ENCODE measurements at places on chromosomes 1 and 21.

DNA sequence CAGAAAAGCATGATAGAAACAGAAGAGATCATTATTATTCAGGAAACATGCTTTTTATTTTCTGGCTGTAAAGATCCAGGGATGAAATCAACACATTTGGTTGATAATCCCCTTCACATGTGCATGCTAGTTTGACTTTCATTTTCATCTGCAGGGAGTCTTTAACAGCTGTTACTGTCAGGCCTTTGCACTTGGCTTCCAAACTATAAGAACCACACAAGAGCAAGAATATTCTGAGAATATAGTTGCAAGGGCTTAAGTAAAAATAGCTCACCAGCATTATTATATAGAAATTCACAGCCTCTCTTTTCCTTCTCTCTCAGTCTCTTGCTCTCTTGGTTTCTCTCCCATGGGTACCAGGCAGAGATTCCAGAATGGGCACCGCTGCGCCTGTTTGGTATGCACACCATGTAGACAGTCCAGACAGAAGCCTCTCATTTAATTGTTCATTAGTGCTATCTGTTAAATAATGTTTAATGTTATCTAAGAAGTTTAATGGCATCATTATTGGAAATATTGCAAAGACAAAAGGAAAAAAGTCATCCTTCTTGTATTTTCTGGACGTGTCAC is 622.3 kb upstream of the PLXNA2 start:
- ATAC-seq: no peak

DNA sequence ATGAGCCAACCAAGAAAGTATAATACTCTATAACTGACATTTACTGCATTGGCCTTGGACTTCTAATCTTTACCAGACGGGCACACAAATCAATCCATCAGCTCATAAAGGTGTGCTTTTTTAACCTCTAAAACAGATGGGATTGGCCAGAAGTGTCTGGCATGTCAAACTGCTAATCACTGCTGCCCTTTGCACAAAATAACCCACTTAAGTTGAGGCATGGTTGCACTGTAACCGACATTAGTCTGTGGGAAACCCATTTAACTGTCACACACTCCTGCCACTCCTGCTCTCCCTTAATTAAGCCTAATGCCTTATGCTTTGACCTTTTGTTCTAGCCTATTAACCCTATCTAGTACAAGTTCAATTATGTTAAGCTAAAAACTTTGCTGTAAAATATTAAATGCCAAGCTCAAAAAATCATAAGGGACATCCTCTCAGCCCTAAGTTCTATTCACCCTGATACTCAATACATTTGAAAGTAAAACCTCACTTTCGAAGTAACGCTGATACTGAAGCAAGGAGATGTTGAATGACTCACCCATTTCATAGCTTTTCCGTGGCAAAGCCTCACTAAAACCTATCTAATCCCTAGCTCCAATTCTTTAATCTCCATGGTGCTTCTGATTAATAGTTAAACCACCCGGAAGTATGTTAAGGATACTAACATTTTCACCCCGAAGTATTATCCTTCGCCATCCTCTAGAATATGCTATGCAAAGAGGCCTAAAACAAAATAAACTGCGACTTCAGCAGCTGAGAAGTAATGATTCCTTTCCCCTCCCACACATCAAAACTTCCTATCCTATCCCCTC is 12.9 kb downstream of the NRIP1 start:
- ATAC-seq: peak; percentile 63

- ATAC-seq: no peak
Observed at GRCh38 chr1:59427784-59428183, 130.9 kb downstream of the FGGY start.

- no peak for ATAC-seq
Observed at GRCh38 chr1:177922209-177922608, 47.6 kb downstream of the SEC16B start.

DNA sequence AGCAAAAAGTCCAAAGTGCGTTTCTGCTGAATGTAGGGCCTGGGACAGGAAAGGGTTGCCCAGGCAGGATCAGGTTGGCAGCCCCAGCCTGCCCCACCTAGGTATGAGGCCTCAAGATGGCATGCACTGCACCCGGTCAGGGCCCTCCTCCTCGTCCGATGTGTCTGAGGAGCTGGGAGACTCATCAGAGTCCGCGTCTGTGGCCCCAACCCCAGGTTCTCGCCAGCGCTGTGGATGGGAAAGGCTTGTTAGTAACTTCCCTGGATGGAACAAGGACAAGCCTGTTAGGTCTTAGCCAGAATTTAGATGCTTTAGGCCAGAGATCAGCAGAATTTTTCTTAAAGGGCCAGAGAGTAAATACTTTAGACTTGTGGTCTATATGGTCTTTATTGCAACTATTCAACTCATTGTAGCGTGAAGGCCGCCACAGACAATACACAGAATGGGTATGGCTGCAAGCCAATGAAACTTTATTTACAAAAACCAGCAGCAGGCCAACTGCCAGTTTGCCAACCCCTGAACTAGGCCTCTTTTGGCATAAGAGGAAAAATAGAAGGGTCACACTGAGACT is 12.4 kb downstream of the PEA15 start:
- no peak for ATAC-seq

- ATAC-seq: peak; percentile 68
Observed at GRCh38 chr1:118841521-118841920, 146.6 kb downstream of the TBX15 start.

- peak; percentile 93 for ATAC-seq
Observed at GRCh38 chr1:39214998-39215873, 10.7 kb downstream of the MACF1 start.

GRCh38 chr21:45014747-45015468 is 59.5 kb upstream of the ADARB1 start:
- no peak for ATAC-seq

DNA sequence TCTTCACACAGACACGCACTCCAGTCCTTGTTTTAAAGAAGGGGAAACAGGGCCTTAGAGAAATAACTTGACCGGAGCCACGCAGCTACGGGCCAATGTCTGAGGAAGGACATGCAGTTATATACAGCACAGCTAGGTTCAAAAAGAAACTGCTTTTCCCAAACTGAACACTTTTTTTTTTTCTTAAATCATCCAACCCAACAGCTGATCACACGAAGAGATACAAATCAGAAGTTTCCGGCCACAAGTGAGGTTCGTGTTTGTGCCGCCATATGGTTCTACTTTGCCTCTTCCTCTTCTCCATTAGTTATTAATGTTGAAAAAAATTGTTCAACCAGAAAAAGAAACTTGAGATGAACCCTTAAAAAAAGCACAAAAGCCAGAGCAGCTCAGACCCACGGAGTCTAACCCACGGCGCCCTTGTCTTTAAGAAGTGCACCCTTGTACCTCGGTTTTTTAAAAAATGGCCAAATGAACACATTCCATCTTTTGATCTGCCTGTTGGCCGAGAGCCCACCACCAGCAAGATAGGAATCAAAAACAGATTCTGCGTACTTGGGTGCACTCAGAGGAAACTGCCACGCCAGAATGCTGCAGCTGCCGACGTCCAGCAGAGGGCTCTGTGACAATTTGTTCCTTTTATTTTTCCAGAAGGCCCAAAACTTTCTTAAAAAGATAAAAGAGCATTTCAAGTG is 78.9 kb downstream of the SLC66A1 start:
- peak; percentile 89 for ATAC-seq

- ATAC-seq: no peak
Observed at GRCh38 chr1:145784409-145784808, 39.5 kb downstream of the RNF115 start.

GRCh38 chr1:82921759-82922158 is 1077.2 kb downstream of the TTLL7 start:
- ATAC-seq: no peak

- ATAC-seq: no peak
Observed at GRCh38 chr1:66339944-66340343, 194.0 kb upstream of the SGIP1 start.

DNA sequence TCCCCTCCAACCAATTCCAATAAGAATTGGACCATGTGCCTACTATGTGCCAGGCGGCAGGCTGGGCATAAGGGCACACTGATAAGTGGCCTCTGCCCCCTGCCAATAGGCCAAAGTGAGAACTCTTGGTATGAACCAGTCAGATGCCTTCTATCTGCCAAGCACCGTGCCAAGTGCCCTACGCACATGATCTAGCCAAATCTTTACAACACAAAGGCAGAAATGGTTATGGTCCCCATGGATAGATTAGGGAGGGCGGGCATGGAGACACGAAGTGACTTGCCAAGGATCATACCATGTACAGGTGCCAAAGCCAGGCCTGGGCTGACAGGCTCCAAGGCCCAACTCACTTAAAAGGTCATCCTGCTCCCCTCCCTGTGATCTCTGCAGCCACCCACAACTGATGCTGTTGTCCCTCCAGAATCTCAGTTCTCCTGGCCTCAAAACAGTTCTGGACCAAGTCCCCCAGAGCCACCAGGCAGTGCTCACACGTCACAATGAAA is 32.1 kb downstream of the CASZ1 start:
- no peak for ATAC-seq

DNA sequence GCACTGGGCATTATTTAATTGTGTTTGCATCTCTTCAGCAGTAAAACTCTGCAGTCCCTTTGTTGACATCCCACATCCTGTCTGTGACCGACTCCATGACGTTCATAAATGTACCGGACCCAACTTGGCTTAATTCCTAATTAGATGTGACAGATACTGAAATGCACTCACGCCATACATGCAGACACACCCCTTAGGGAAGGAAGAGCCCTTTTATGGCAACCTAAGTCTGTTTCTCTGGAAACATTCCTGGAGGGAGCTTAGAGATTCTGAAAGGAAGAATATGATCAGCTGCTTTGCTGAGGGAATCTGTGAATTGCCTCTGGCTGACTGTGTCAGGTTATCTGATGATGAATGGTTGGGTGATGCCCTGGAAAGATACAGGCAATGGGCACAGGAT is 33.4 kb downstream of the ADAMTS5 start:
- ATAC-seq: no peak

- no peak for ATAC-seq
Observed at GRCh38 chr1:41733021-41733420, 185.7 kb downstream of the HIVEP3 start.

GRCh38 chr1:118335331-118335732 is 150.3 kb upstream of the SPAG17 start:
- no peak for ATAC-seq

GRCh38 chr1:112887599-112888283 is 68.3 kb downstream of the SLC16A1 start:
- no peak for ATAC-seq

Measured in stimulated activated memory B cell treated with anti-CD40 and anti-IgM and Interleukin-4, amounts not matched to agents 10 μg/mL and 1 μg/mL and 100 μg/mL, for 72 hours (primary cell).